Foreskin melanocyte (primary cell): ENCODE measurements at places on chromosomes 2 and 18.

GRCh38 chr2:219643788-219644398 lies 16.5 kb downstream of the SLC4A3 start:
- DNase-seq = no peak

- no peak for DNase-seq
Observed at GRCh38 chr2:12412898-12413305, 303.8 kb upstream of the TRIB2 start.

GRCh38 chr2:237297421-237298150 lies 116.4 kb downstream of the COL6A3 start:
- DNase-seq = no peak

GRCh38 chr2:150609831-150610582 lies 122.5 kb upstream of the RND3 start:
- DNase-seq = no peak

DNA sequence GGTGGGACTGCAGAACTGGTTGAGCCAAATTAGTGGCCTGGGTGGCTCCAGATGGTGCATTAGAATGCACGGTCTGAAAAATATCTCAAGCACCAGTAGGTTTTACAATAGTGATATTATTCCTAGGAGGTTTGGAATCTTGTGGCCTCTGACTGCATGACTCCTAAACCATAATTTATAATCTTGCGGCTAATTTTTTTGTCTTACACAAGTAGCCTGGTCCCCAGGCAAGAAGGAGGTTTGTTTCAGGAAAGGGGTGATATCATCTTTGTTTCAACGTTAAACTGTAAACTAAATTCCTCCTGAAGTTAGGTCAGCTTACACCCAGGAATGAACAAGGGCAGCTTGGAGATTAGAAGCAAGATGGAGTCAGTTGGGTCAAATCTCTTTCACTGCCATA lies 98.9 kb upstream of the ARL4C start:
- DNase-seq = peak; percentile 81

GRCh38 chr2:16604236-16604635 lies 61.4 kb downstream of the CYRIA start:
- no peak for DNase-seq

- DNase-seq = peak; percentile 40
Observed at GRCh38 chr18:75070625-75071483, 138.1 kb downstream of the PTGR3 start.

- no peak for DNase-seq
Observed at GRCh38 chr18:25236736-25237135, 115.2 kb downstream of the ZNF521 start.

DNA sequence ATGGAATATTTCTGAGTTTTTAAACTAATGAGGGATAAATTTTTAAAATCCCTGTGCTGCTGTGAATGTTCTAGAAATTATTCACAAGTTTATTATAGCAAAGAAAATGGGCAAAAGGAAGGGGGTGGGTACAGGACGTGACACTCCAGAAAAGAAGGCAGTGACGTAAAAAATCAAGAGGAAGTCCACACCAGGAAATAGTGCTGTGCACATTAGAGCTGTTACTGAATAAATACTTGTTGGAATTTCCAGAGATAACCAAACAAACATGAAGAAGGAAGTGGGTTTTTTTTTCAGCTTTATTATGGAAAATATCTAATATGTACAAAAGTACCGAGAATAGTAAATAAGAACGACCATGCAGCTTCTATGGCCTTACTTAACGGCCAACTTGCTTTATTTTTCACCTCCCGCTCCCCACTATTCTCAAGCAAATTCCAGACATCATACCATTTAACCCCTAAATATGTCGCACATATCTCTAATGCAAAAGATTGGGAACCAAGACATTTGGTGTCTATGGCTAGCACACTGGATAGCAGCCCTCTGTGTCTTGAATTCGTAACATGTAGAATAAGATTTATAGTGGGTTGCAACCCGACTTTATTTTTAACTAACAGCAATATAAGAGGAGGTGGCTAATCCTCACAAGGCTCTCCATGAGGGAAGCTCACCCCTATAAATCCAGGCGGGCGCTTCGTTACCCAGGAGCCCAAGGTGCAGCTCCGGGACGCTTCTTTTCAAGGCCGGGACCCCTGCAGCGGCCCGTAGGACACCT lies 580 bp upstream of the NDUFV2 start:
- DNase-seq = peak; percentile 58

- no peak for DNase-seq
Observed at GRCh38 chr18:12637393-12637792, 20.5 kb downstream of the SPIRE1 start.

- no peak for DNase-seq
Observed at GRCh38 chr18:11661430-11661829, 27.6 kb upstream of the GNAL start.

DNA sequence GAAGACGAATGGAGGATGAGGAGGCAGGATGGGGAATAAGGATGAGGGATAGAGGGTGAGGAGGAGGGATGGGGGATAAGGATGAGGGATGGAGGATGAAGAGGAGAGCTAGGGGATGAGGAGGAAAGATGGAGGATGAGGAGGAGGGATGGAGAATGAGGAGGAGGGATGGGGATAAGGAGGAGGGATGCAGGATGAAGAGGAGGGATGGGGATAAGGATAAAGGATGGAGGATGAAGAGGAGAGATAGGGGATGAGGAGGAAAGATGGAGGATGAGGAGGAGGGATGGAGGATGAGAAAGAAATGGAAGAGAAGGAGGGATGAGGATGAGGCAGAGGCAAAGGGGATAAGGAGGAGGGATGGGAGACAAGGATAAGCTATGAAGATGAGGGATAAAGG lies 230.0 kb downstream of the NAPG start:
- no peak for DNase-seq

GRCh38 chr2:59779571-59779970 lies 773.9 kb downstream of the BCL11A start:
- DNase-seq = no peak
